Stimulated activated CD4-positive, alpha-beta T cell treated with anti-CD3 and anti-CD28 coated beads, Interleukin-2, amount 100 ng/mL, for 4 hours (primary cell): ENCODE measurements at places on chromosomes 13 and 19.
A peak's percentile ranks its signal among the peaks of the same experiment; 100 is the strongest.

DNA sequence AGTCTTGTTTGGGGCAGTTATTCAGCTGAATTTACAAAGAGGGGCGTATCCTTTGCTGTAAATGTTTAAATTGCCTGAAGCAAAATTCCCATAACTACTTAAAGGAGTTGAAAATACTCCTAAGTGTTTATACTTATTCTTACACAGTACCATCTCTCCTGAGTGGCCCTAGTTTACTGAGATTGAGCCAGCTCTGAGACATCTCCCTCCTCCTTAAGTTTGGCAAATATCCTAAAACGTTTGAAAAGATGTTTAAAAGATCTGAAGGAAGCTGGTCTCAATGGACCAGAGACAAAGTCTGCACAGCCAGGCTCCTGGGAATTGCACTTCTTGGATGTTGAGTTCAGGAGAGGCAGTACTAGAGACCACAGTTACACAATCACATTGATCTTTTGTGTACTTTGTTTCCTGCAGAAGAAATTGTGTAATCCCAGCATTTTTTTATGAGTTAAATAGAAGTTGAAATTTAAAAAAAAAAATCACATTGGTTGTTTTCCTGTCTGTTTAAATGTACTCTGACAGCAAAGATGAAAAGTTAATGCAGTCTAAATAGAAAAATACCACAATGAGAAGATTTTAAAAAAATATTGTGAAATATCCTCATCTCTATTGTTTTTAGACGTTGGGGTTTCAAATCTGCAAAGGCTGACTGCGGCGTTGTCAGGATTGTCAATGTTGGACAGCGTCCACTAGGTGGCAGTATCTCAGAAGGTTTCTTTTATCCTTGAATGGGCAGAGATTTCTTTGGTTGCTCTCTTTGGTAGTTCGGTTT lies 20.7 kb downstream of the TNFSF11 start:
- DNase-seq: peak; percentile 40

GRCh38 chr13:99953138-99953755 lies 18.3 kb downstream of the ZIC5 start:
- DNase-seq: no peak

- no peak for DNase-seq
Measured at GRCh38 chr13:97226013-97226412, 3.9 kb downstream of the MBNL2 start.

GRCh38 chr19:35153701-35154524 lies 622 bp upstream of the FXYD5 start:
- DNase-seq: peak; percentile 67

DNA sequence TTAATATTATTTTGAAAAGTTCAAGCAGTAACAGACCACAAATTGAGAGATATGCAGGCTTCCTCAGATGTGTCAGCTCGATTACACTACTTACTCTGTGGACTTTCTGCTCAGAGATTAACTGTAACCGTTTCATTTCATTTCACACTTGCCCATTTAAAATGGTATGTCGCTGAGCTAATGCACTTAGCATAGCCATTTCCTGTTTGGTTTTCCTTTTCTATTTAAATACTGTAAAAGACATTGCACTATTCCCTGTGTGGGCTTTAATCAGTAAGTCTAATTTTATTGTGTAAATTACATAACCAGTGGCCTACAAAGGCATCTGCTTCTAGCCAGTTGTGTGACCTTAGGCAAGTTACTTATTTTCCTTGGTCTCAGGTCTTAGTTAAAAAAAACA lies 237.6 kb downstream of the LACC1 start:
- no peak for DNase-seq

DNA sequence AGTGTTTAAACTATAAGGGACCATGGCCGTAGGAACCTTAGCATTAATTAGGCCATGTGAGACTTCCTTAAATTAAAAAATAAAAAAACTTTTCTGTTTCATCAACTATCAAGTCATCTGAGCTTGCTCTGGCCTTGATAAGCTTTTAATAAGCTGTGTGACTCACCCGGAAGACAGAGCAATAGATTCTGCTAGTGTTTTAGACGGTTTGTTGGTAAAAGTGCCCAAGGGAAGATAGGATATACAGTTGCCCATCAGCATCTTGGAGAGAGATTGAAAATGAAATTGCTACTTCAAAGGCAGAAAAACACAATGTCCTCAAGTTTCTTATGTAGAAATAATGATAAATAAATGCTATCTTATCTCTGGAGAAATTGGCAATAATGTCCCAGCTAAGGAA lies 31.2 kb upstream of the RCBTB2 start:
- no peak for DNase-seq

DNA sequence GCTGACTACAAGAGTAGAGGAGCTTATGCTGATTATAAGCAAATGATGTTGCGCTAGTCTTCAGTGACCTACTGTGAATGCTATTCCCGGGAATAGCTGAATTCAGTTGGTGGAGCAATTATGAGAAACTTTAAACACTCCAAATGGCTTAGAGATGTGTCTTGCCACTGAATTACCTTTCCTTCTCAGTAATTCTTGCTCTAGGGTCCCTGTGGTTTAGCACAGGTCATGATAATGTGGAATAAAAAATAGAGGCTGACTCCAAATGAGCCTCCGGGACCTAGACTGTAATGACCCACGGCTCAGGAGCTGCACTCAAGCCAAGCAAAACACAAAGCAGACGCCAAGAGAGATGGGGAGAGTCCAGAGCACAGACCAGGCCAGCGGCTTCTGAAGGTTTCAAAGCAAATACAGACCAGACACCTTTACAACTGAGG lies 124.7 kb downstream of the RGCC start:
- DNase-seq: no peak

- no peak for DNase-seq
Measured at GRCh38 chr13:99053636-99054233, 75.9 kb upstream of the DOCK9 start.

- DNase-seq: no peak
Measured at GRCh38 chr13:99312493-99312883, 5.3 kb upstream of the GPR183 start.

- no peak for DNase-seq
Measured at GRCh38 chr13:100526318-100527000, 62.1 kb downstream of the GGACT start.

GRCh38 chr13:44089452-44089851 lies 209.7 kb downstream of the LACC1 start:
- no peak for DNase-seq

GRCh38 chr19:18895038-18895823 lies 727 bp downstream of the CERS1 start:
- DNase-seq: no peak

GRCh38 chr13:93552596-93552995 lies 326.0 kb downstream of the GPC6 start:
- no peak for DNase-seq

DNA sequence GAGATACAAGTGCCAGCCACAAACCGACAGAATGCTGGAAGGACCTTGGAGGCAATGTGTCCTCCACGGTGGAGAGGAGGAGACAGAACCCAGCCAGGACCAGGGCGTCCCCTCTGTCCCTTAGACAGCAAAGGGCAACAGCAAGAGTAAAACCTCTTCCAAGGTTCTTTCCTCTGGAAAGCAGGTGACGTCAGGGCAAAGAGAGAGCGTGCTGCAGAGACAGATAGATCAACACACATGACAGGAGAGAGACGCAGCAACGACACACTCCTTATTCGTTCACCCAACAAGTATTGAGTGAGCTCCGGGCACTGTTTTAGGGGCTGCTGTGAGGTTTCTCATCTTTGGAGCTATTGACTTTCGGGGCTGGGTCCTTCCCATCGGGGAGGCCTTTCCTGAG lies 1.3 kb upstream of the GALP start:
- no peak for DNase-seq

GRCh38 chr13:67416047-67416925 lies 186.2 kb upstream of the PCDH9 start:
- no peak for DNase-seq

- DNase-seq: no peak
Measured at GRCh38 chr13:106186366-106187030, 349.0 kb downstream of the EFNB2 start.

- no peak for DNase-seq
Measured at GRCh38 chr13:30113551-30113950, 193.8 kb downstream of the KATNAL1 start.

DNA sequence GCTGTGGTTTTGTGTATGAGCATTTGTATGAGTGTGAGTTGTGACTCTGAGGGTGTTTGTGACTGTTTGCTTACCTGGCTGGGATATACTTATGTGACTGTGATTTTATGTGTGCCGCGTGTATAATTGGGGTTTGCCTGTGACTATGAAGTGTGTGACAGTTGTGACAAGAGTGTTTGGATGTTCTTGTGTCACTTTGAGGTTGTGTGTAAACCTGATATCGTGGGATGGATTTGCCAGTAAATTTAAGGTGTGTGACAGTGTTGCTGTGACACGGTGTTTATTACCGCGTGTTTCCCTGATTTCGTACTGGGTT lies 442 bp downstream of the ZNF420 start:
- DNase-seq: no peak

- DNase-seq: no peak
Measured at GRCh38 chr13:110924639-110924934, 9.7 kb upstream of the ANKRD10 start.

GRCh38 chr19:43767316-43767715 lies 12.6 kb upstream of the SMG9 start:
- DNase-seq: no peak

GRCh38 chr13:77374786-77375185 lies 47.9 kb upstream of the MYCBP2 start:
- DNase-seq: no peak

DNA sequence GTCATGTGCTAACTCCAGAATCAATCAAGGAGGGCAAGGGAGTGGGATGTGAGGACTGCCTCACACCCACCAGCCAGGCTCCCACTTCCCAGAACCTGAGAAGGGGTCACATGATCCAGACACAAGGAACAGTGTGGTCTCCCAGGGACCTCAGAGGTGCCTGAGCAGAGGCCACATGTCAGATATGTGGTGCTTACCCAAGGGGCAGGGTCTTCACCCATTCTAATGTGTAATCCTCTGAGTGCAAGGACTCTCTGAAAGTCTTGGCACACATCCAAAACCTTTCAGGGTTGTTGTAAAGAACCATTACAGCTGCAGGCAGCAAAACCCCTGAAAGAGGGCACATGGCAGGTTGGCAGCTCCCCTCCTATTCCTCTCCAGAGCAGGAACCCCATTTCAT lies 656.6 kb downstream of the UQCRFS1 start:
- DNase-seq: no peak

DNA sequence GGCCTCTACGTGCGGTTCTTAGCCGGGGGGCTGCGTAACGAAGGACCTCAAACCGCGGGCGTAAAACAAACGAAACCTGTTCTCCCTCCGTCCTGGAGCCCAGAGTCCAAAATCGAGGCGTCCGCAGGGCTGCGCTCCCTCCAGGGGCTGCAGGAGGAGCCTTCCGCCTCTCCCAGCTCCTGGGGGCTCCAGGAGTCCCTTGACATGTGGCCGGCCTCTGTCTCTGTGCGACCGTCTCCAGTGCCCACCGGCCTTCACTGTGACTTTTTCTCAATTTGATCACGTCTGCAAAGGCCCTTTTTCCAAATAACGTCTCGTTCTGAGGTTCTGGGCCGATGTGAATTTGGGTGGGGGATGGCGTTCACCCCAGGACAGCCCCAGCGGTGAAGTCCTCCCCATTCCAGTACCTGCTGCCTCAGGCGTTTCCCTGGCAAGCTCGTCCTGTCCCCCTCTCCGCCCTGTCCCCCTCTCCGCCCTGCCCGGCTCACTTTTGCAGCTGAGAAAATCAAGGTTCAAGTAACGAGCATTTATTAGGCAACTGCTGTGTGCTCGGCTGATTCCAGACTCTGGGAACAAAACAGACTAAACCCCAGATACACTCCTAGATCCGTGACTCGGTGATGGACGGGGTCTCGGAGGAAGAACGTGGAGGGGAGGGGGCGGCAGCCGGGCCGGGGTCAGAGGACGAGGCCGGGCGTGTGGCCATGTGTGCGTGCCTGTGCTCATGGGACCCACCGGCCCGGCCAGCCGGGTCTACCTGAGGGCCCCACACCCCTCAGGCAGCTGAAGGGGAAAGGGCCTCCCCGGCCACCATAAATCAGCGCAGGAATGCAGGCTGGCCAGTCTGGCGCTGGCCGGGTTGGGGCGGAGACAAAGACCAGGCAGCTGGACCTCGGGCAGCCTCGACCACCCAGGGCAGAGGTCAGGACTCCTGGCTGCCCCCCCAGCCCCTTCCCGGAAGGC lies 28.1 kb upstream of the WDR18 start:
- DNase-seq: no peak

GRCh38 chr19:49335071-49335783 lies at the start of gene CD37:
Gene CD37 (plus strand): TSS chr19:49335406. CDS start chr19:49335541, 135 bp downstream.
- peak; percentile 37 for DNase-seq

- DNase-seq: no peak
Measured at GRCh38 chr19:39194832-39195542, 1.8 kb upstream of the NCCRP1 start.

DNA sequence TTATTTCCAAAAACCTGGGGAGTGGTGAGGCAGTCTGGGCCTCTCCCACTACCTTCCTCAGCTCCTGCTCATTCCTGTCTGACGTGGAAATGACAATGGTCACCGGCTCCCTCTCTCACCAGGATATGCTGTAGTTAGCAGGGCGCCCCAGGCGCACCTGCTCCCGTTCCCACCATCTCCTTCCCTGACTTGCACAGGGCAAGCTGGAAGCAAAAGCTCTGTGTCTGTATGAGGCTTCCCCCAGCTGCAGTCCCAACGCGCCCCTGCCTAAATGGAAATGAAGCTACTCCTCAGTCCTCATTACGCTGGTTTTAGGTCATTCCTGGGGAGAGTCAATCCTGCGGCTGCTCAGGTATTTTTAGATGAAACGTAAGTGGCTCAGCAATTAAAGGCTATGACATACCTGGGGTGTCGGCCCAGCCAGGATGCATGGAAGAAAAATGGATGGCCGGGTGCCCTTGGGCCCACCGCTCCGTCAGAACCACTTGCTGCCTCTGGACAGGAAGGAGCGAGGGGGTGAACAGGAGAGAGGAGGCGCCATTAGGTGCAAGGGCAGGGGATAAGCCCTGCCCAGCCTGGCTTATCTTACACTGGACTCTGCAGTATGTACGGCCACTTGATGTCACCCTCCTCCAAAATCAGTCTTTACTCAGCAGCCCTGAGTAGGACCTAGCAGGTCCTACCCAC lies 32.4 kb downstream of the DHRS12 start:
- no peak for DNase-seq
